Immature natural killer cell (primary cell): ENCODE measurements at places on chromosomes 5 and 9.

DNA sequence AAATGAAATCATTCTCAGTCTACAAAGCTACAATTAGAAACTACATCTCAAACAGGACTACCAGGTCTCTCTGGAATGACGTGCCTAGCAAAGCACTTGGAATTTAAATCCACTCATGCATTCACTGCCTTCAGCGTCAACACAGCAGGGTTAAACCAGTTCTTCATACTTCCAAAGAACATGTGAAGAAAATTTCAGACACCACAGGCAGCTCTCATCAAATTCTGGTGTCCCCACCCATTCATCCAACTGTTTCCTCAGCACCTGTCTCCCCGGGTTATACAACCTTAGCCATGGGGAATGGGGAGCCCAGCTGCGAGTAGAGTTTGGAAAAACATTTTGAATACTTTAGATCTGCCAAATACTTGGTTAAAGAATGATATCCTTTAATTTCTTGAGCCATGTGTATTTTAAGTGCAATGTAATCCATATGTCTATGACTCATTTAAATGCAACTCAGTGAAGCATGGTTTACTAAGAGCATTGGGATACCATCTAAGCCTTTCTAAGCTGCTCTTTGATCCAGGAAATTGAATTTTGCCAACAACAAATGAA lies 17.5 kb downstream of the ADAM19 start:
- DNase-seq = no peak

GRCh38 chr9:135517407-135517822 lies 3.8 kb upstream of the LCN1 start:
- no peak for DNase-seq

DNA sequence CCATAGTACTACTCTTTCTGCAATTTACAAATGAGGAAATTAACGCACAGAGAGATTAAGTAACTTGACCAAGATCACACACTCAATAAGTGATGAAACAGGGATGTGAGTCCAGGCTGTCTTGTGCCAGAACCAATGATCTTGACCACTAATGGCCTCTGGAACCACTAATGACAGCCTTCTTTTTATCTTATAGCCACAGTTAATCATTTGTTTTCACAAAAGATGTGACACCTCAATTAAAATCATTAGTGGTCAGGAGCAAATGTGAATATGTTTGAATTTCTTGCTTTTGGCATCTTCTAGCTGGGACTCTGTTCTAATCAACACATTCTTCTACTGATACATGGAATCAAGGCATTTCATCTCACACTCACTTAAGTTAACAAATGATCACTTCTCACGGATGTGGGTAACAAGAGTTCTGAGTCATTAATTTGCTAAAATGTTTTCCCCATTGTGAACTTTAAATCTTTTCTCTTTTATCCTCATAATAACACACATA lies 102.7 kb upstream of the CD180 start:
- peak; percentile 6 for DNase-seq

- no peak for DNase-seq
Observed at GRCh38 chr5:8184455-8185063, 315.6 kb downstream of the MTRR start.

DNA sequence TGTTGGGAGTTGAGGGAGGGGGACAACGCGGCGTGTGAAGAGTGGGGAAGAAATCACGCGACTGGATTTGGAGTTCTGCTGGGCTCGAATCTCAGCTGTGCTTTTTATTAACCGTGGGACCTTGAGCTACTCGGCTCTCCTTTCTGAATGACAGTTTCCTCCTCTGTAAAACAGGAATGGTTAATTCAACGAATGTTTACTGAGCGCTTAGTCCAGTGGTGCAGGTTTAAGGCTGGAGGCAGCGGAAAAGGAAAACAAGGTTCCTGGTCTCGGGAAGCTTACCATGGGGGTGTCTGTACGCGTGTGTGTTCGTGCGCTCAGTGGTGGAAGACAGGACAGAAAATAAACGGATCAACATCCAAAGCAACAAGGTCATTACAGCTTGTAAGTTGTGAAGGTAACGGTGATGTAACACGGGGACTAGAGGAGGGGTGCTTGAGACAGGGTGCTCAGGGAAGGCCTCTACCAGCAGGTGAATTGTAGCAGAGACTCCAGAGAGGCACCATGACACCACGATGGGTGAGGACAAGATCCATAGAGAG lies 277 bp downstream of the EIF4E1B start:
- no peak for DNase-seq

DNA sequence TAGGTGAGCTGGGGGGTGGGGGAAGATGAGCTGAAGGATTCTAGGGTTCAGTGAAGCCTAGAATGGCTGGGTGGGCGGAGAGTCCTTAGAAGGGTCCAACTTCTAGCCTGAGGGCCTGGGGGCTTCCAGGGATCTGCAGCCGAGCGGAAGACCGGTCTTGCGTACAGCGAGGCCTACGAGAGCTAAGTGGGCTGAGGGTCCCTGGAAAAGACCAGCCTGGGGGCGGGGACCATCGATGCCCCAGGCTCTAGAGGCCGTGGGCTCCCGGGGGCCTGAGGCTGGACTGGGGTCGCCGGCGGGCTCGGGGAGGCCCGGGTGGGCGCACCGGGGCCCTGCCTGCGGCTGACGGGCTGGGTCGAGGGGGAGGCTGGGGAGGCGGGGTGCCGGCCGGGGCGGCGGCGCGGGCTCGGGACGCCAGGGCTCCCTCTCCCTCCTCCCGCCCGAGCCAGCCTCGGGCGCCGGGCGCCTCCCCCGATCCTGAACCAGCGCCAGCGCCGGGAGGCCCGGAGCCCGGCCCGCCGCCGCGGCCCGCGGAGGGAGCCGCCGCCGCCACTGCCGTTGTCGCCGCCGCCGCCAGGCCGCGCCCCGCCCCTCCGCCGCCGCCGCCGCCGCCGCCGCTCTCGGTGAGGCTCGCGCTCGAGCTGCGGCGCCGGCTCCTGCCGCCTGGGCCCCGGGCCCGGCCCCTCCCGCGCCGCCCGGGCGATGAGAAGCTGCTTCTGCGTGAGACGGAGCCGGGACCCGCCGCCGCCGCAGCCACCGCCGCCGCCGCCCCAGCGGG lies at the start of gene MVB12B:
Gene MVB12B, plus strand, starts transcription at position 602 of the 778 bp plus-strand sequence. Its CDS starts 101 bp downstream, at position 703.
- DNase-seq = peak; percentile 34
